ENCODE measurements at places on chromosomes 3 and 15.

- no peak for DNase-seq
Observed at GRCh38 chr3:138340511-138340910, 7.9 kb upstream of the MRAS start.

DNA sequence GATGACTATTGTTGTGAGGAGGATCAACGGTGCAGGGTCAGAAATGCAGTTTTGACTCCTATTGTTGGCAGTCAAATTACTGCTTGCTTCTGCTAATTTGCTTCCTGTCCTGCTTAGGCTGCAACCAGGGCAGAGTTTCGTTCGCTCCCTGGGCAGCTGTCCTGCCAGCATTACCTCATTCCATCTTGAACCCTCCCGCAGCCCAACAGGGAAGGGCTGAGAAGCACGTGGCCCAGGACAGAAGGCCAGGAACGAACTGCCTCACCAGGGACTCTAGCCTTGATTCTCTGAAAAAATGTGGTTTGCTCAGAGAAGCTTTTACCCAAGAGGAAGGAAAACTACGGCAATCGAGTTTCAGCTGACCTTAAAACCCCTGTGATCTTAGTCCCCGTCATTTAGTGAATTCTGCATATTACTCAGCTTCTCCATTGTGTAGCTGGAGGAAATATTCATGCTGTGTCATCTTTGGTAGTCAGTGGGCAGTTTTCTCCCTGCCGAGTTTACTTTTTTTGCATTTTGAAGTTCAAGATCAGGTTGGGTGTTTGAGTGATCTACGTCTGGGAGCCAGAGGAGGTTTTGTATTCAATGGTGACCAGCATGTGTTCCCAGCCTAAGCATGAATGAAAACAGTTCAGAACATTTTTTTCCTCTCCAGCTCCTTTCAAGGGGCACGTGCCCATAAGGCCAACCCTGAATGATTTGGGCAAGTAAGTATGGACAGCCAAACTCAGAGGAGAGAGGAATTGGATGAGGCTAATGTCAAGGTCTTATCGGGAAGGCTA is 23.0 kb downstream of the TLNRD1 start:
- DNase-seq, result peak; percentile 23

- no peak for DNase-seq
Observed at GRCh38 chr3:124570232-124570631, 160.0 kb upstream of the UMPS start.

GRCh38 chr15:78204351-78205309 is 29.7 kb downstream of the ACSBG1 start:
- no peak for DNase-seq

- peak; percentile 71 for DNase-seq
Observed at GRCh38 chr3:24145981-24146822, 201.1 kb downstream of the NR1D2 start.

- no peak for DNase-seq
Observed at GRCh38 chr15:57911247-57911646, 154.3 kb downstream of the ALDH1A2 start.

Measured in AG08396 (cell line).